CD4-positive, alpha-beta T cell treated with Interleukin-12 subunit alpha and Interleukin-12 subunit beta, for 1 hour (primary cell): ENCODE measurements at places on chromosomes 13 and 19.

DNA sequence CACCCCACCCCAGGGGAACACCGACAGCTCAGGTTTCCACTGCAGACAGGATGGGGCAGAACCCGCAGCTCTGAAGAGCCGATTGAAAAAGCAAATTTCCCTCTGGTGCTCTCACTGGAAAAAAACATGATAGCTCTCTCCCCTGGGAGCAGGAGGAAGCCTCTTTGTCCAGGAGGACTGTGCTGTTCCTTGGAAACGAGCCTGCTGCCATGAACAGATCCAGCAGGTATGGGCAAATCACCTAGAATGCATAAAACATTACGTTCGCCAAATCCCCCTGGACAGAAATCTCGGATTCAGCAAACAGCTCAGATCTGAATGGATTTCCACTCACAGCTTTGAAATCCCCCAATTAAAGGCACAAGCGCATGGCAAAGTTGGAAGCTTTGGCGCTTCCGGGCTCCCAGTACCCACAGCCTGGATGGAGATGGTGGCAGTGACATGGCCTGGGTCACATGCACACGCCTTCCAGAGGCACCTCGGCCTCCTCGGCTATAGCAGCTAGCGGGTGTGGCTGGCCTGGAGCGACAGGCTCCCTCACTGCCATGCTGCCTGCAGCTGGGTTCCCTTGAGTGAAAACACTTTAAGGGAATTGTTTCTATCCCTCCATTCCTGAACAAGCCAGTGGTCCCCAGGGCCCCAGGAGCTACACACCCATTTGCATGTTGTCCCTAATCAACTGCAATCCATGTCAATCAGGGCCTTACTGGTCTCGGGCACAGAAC, 59.1 kb downstream of the CEBPG start:
- DNase-seq: no peak

GRCh38 chr13:46905249-46905648, 8.4 kb upstream of the HTR2A start:
- no peak for DNase-seq

GRCh38 chr19:19475849-19476828, 39.2 kb downstream of the TSSK6 start:
- no peak for DNase-seq

- no peak for DNase-seq
These were observed 593.8 kb downstream of the OLFM4 start for GRCh38 chr13:53622456-53622855.

GRCh38 chr13:45811891-45812694, 39.5 kb downstream of the SIAH3 start:
- DNase-seq: no peak

- no peak for DNase-seq
These were observed 811 bp upstream of the PRMT1 start for GRCh38 chr19:49676136-49676783.

DNA sequence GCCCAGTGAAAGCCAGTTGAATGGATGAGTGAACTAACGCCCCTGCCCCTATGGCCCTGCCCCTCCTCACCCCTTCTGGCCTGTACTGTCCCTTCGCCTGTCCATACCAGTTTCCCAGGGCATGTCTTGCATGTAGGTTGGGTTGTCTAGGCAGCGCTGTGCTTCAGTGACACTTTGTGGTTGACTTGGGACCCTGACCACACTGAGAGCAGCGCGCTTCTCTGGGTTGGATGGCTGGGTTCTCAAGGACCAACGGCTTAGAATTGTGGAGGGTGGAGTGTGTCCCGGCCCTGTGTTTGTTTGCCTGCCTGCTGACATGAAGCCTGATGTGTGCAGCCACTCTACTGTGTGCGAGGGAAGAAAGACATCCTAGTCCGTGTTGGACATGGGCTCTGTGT, 15.8 kb downstream of the GATAD2A start:
- no peak for DNase-seq

- DNase-seq: no peak
These were observed 83.8 kb downstream of the FAM216B start for GRCh38 chr13:42864952-42865767.

- DNase-seq: peak; percentile 11
These were observed 65.3 kb upstream of the ZNF681 start for GRCh38 chr19:23823952-23824389.

DNA sequence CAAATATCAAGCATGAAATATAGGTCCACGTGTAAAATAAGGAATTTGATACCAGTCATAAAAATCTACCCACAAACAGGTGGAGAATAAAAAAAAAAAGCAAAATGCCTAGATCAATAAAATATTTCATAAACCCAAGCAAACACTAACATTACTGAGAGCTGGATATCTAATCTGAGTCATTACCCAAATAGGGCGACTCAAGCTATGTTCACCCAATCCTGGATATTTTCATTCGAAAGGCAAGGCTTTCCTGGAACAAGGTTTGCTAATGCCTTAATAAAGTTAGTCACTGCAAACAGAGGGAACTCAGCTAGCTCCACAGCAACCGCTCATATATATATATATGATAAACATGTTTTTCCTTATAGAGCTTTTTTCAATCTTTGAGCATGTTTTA, 33.5 kb upstream of the TM9SF2 start:
- no peak for DNase-seq

DNA sequence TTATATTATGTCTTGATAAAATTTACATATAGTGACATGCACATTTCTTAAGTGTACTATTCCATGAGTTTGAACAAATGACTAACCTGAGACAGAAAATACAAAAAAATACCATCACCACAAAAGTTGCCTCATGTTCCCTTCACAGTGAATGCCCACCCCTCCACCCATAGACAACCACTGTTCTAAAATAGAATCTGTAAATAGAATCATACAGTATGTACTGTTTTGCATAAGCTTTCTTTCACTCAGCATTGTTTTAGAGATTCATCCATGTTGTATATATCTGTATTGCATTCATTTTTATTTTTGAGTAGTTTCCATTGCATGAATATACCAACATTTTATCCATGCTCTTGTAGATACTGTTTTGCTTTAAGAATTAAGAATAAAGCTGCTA, 23.3 kb upstream of the RBM26 start:
- DNase-seq: no peak

DNA sequence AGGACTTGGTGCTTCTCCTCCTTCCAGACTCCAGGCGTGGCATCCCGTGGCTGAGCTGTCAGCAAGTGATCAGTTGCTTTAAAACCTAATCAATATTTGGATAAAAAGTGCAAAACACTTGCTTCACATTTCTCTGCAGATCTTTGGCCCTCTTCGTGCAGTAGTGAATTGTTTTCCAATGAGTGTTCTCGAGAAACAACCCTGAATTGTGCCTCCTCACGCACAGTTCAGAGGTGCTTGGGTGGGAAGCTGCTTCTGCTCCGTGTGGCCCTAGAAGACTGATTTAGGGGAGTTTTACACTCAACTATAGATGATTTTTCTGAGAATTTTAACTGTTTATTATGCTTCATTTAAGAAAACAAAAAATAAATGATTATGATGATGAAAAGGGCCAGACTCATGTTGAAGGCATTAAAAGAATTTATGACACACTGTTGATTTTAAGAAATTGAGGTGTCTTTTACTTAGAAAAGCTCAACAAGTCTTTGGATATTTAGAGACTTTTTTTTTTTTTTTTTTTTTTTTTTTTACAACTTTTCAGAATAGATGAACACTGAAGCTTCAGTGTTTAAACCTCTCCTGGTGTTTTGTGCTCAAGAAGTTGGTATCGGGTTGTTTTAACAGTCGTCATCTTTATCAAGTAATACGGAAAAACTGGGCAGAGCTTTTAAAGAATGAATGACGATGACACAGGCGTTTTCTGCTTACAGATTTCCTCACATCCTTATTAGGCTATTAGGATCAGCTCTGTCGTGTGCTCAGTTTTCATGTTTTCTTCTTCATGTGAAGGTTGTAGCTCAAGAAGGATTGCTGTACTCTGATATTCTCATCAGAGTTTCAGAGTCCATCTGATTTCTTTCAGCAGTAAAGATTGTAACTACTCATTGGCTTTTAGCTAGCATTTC, 39.5 kb upstream of the TEX29 start:
- no peak for DNase-seq

GRCh38 chr19:42090672-42091071, 14.7 kb downstream of the ZNF574 start:
- peak; percentile 14 for DNase-seq

- no peak for DNase-seq
These were observed 62.1 kb upstream of the ZNF536 start for GRCh38 chr19:30309905-30310601.

- DNase-seq: no peak
These were observed 332.0 kb downstream of the IRS2 start for GRCh38 chr13:109454167-109454917.

- DNase-seq: no peak
These were observed 14.0 kb downstream of the SBNO2 start for GRCh38 chr19:1159864-1160595.

DNA sequence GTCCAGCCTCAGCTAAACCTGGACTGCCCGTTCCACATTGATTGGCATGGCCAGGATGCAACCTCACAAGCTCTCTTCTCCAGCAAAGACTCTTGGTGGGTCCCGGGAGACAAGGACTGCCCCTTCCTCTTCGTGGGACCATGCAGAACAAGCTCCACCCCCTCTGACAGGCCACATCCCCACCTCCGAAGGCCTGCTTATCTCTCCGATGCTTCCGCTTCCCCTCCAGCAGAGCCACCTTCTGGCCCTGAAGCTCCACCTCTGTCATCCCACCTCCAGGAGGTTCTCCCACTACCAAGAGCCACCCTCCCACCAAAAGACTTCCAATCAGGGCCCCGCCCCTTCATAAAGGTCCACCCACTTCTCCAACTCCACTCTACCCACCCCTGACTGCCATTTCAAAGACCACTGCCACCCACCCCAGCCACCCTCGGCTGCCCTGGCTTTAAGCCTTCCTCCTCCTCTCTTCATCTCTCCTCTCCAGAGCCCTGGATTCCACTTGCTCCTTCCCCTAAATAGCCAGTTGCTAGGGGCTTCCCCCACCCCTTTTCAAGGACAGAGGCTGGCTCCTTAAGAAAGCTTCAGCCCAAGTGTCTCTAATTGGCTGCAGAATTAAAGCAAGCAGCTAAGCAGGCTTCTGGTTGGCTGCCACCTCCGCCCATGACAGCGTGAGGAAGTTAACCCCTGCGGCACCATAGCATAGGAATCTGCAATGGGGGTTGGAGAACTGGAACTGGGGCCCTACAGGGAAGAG, 9.9 kb downstream of the LRFN1 start:
- no peak for DNase-seq

GRCh38 chr19:57099199-57099661, 20.6 kb upstream of the USP29 start:
- peak; percentile 42 for DNase-seq

GRCh38 chr19:53908106-53908934, 758 bp upstream of the CACNG7 start:
- peak; percentile 45 for DNase-seq

DNA sequence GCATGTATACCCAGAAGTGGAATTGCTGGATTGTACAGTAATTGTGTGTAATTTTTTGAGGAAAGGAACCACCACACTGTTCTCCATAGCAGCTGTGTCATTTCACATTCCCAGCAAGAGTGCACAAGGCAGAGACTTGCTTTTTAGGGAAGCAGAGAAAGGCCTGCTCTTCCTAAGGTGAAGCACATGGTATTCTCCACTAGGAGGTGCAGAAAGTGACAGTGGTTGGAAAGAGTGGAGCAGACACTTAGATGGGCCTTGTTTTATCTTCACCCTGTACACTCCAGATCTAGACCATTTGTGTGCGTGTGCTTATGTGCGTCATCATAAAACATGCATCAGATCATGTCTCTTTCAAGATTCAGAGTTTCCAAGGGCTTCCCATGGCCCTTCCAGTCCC, 35.0 kb downstream of the FAM124A start:
- no peak for DNase-seq

DNA sequence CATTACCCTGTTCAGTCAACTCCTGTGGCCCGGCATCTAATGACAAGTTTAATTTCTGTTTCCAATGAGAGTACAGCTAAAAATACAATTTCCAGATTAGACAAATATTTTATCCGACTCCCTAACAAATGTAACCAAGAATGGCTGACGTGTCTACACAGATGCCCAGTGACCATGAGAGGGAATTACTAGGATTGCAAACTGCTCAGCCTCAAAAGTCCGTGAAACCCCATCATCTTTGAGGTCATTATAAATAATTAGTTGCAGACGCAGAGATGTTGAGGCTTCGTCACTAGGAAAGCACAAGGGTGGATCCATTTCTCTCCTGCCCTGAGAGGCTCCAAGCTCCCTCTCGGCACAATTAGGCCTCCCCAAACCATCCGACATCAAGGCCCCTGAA, 104.1 kb upstream of the ZNF507 start:
- DNase-seq: no peak

GRCh38 chr19:36686365-36687213, 823 bp upstream of the ZNF567 start:
- no peak for DNase-seq

GRCh38 chr19:50359328-50359818, 6.1 kb downstream of the NAPSA start:
- no peak for DNase-seq

DNA sequence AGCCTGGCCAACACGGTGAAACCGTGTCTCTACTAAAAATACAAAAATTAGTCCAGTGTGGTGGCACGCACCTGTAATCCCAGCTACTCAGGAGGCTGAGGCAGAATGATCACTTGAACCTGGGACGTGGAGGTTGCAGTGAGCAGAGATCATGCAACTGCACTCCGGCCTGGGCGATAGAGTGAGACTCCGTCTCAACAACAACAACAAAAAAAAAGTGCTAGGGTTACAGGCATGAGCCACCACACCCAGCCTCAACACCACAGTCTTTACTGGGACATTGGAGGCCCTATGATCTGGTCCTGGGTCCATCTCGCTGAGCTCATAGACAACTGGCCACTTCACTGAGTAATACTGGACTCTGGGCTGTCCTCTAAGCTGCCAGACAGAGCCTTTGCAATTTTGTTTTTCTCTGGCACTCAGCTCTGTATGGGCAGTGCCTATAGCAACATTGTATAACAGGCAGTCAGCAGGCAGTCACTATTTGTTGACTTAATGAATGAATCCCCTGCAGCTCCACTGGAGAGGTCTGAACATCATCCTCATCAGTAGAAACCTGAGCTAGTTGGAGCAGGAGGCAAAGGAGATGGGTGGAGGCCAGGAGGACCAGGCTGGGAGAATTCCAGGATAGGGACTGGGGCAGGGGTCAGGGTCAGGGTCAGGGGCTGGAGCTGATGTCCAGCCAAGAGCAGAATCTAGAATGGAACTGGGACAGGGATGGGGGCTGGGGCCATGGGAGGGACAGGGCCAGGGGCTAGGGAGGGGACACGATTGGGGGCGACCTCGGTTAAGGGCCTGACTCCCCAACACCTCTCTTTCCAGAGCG, 8.1 kb downstream of the BLOC1S3 start:
- DNase-seq: no peak

DNA sequence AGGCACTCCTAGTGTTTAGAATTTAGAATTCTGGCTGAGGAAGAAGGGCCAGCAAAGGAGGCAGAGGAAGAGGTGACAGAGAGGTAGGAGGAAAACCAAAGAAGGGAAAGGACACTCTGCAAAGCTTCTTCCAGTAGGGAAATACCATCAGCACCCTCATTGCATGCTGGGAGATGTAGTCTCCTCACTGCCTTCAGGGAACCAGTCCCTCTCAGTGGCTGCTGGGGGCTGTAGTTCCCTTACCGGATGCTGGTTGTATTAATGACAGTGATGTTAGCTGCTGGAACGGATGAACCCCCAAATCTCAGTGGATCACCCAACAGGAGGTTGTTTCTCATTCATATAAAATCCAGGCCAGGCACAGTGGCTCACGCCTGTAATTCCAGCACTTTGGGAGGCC, 10.1 kb downstream of the GRIN2D start:
- peak; percentile 72 for DNase-seq

GRCh38 chr19:1213391-1214286, 8.1 kb downstream of the STK11 start:
- DNase-seq: peak; percentile 72
